ENCODE measurements at places on chromosomes 16 and 17. TPM values are rescaled to one million over a fixed set of nuclear protein-coding genes. Genes with fewer than 3 reads are reported as not detected.

DNA sequence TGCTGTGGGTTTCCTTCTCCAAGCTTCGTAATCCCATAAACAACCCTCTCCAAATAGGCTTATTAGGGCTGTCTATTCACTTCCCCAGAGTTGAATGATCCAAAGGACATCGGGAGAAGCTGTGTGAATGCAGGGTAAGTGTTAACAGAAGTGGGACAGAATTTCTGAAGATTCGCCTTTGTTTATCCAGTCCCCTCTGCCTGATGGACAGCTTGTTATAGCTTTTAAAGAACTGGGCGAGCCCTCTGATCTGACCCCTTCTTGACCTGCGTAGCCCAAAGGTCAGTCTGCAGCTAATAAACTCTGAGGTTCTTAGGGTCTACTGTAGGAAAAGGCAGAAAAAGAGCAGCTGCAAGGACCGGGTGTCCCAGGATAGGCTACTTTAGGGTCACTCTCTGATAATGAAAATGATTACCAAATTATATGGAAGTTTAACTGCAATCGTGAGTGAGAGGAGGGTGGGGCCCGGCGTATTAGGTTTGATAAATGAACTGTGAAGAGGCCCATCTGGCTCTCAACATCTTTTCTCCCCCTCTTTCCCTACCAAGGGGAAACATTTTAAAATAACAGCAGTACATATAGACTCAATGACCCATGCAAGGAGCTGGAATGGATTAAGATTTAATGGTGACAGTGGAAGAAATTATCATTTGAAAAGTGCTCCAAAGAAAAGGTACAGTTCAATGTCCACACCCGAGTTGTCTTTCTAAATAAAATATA is 233.4 kb downstream of the FTO start:
- no peak for DNase-seq

DNA sequence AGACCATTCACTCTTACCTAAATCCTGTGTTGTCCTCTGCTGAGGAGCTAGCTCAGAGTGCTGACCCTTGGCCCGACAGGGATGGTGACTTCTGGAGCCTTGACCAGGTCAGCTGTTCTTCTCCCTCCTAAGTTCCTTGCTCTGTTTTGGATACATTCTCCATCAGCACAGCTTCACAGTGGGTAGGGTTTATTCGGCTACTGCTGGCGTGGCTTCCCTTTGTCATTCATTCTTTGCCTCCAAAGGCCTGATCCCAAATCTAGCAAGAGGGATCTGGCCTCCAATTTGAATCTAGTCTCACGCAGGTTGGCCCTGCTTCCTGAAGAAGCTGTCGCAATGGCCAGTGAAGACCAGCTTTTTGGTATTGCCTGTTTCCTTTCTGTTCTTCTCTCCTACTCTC is 116.6 kb downstream of the SHISA9 start:
- no peak for DNase-seq

DNA sequence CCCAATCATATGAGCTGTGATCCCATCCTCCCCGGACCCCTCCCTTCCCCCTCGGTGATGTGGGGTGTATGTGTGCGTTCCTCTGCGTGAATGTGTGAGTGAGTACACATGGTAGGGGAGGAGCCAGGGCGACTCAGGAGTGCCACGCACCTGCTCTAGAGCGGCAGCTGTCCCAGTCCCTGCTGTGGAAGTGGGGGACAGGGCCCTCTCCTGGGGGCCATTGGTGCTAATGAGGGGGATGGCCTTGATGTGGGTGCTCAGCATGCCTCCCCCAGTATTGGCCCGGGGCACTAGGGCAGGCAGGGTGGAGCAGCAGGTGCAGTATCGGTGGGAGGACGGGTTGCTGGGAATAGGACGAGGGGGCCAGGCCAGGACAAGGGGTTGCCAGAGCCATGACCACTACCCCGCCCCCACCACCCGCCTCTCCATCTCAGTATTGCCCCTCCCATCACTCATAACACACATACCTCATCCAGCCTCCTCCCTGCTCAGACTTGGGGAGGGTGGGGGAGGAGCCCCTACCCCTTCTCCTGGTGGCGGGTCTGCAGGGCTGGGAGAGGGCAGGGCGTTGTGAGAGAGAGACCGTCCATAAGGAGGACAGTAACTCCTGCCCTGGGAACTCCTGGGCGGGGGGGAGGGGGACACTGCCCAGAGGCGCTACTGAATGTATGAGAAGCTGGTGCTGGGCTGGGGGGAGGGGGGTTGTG is 8.5 kb downstream of the NR1D1 start:
- DNase-seq = no peak

KIAA0513 gene
- total RNA-seq = 12.7 TPM

CD68 gene
- total RNA-seq = 286 TPM

DNA sequence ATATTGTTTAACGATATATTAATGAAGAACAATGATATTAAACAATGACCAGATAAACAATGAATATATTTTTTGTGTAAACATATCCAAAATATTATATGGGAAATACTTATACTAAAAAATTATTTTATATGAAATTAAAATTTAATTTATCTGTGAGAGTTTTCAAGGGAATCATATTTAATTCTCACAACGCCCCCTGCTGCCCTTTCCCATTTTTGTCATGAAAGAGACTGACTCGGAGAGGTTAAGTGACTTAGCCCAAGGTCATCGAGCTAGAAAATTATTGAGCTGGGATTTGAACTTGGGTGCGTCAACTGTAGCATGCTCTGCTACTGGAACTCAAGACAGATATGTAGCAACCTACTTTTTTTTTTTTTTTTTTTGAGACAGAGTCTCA is 7.2 kb upstream of the MYCBPAP start:
- DNase-seq = no peak

GRCh38 chr17:18968945-18969887 is 17.3 kb downstream of the SLC5A10 start:
- DNase-seq = no peak

DNA sequence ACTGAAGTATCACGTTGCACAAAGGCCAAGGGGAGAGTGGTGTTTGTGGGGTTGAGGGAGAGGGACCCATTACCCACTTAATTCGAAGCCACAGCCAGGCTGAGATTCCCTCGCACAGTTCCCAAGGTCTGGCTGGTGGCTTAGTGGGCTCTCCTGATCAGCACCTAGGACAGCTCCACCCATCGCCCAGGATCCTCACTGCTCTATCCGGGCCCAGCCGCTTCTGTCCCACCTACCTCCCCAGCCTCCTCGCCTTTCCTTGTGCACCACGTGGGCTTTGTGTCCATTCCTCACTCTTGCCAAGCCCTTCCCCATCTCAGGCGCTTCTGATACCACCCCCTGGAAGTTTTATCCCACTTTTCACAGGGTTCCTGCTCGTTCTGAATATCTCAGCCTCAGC is 163.5 kb downstream of the CCT6B start:
- DNase-seq = no peak

FAM20A gene
- 25.6 TPM for total RNA-seq

ABCC11 gene
- total RNA-seq = 0.22 TPM

DNA sequence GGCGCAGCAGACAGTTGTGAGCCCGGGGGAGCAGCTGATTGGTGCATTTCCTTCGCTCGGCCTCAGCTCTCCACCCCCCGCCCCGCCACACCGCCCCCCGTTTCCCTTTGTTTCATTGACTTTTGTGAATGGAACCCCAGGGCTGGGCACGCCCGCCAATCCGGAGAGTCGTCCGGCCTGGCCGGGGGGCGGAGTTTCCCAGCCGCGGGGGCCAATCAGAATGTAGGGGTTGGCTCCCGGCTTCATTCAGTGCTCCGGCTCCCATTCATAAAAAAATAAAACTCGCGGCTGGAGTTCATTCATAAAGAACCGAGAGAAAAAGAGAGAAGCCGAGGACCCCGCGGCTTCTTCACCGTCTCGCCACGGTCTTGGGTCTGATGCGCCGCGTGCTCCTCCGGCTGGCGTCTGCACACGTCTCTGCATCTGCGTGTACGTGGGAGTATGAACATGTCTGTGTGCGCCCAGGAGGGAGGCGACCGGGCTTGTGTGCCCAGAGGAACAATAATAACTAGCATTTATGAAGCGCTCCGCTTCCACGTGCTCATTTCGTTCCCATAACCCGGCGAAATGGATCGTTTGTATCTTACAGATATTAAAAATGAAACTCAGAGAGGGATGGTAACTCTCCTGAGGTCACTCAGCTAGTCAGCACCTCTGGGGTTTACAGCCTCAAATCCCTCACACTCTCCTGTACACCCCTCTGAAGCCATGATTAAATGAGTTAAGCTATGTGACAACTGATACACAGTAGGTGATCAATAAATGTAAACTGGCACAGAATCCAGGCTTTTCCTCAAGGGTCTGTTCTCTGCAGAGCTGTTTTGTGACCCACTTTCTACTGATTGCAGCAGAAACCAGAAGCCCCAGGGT is at the start of gene ETV4:
ETV4 (minus strand) TSS at position 22 of the 870 bp plus-strand sequence. CDS start 723 bp downstream, outside the sequence.
- peak; percentile 93 for DNase-seq

TEKT5 gene
- total RNA-seq = not detected

DNA sequence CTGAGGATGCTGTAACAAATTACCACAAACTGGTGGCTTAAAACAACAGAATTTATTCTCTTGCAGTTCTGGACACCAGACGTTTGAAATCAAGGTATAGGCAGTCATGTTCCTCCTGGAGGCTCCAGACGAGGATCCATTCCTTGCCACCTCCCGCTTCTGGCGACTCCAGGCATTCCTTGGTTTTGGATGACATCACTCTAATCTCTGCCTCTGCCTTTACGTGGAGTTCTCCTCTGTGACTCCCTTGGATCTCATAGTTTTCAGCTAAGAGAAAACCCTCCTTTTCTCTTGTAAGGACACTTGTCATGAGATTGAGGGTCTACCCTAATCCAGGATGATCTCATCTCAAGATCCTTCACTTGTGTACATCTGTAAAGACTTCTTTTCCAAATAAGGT is 31.4 kb upstream of the HS3ST3B1 start:
- no peak for DNase-seq

- DNase-seq = no peak
These were observed 6.6 kb upstream of the HOXB9 start for GRCh38 chr17:48632579-48633265.

DNA sequence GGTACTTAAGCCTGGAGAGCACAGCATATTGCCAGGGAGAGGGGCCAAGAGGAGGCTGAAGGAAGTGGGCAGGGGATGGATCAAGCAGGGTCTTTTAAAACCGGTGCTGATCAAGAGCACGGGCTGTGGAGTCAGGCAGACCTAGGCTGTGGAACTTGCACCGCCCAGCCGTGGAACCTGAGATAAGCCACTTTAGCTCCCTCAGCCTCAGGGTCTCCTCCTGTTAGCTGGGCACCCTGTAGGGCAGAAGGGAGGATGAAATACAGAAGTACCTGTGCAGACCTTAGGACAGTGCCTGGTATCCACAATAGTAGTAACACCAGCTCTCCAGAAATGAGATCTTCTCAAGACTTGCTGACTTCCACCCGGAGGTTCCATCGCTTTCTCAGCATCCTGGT is 9.3 kb downstream of the ODAD4 start:
- no peak for DNase-seq
